ENCODE measurements at places on chromosomes 2 and 18.

GRCh38 chr2:238299803-238300202, 11.4 kb upstream of the PER2 start:
- no peak for DNase-seq

- peak; percentile 52 for DNase-seq
Observed at GRCh38 chr2:170815746-170816503, 762 bp upstream of the GAD1 start.

DNA sequence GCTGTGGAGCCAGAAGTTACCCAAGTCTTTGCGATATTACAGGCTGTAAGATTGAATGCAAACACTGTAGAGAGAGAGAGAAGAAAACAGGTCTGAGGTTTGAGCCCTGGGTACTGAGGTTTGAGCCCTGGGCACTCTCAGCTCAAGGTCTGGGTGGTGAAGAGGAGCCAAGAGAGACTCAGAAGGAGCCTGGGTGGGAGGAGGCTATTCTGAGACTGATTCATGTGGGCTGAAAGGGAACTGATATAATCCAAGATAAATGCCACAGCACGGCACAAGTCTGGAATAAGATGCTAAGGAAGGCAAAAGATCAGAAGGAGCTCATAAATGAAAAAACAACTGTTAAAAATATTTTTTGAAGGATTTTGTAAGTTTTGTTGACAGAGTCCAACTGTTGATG, 407.6 kb upstream of the HS6ST1 start:
- no peak for DNase-seq

GRCh38 chr2:225735844-225736243, 336.3 kb downstream of the NYAP2 start:
- no peak for DNase-seq

DNA sequence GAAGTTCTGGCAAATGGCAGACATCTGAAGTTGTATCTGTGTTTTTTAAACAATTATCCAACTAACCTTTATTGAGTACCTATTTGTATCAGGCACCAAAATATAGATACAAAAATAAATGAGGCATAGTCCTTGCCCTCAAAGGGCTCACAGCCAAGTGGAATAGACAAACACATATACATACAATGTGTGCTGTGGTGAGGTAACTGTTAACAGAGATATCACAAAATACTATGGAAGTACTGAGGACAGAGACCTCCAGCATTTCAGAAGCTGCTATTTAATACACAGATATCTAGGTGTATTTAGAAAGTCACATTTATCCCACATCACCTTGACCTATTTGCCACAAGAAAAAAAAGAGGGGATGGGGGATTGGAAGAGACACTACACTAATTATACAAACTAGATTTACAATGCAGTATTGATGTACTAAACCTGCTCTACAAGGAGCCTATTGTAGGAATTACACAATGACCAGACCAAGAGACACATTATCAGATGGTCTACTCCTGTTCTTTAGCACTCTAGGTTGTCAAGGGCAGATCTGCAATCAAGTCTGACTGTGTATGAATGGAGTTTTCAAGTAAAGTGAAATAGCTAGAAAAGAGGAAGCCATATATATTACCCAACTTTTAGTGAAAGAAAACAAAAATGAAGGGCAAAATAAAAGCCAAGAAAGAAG, 62.2 kb downstream of the SPIRE1 start:
- no peak for DNase-seq

DNA sequence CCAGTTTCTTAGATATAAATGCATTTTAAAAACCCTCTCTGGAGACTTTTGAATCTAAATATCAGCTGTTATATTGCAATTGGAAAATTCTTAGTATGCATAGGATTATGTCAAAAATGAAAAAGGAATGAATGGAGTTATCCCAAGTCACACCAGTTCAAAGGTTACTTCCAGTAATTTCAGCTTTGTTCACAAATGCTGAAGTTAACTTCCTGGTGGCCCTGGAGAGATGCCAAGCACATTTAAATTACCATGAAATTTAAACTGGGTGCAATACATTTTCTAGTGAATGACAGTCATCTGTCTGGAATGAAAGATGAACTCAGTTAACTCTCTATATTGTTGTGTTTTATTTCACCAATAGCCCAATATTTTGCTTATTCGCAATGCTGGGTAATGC, 753.9 kb downstream of the SUCLG1 start:
- no peak for DNase-seq

DNA sequence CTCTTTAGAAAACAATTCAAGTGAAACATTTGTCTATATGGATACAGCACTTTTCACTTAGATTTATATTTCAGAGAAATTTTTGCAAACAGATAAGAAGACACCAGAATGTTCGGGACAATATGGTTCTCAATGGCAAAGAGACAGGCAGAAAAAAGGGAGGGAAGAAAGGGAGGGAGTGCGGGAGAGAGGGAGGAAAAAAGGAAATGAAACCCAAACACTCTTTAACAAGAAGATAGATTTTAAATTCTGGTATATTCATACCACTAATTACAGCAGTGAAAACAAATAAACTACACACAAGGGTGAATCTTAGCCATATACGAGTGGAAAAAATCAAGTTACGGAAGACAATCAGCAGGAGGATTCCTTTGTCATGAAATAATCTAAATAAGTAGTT, 3.0 kb downstream of the PASK start:
- no peak for DNase-seq

DNA sequence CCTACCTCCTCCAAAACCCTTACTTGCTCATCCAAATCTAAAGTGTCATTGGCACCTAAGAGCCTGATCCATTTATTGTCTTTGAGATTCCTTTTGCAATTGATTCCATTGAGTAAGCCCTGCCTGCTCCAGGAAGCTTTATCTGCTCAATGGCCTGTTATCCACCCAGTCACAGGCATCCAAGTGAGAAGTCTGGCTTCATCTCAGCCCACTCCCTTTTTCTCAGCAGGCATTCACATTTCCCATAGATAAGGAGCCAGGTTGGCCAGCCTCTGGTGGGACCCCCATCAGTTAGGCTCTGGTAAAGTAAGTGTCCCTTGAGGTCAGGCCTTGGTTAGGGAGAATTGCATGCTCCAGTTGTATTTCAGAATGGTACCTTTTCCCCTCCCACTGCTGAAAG, 396.2 kb upstream of the ST6GAL2 start:
- no peak for DNase-seq

- DNase-seq, result no peak
Observed at GRCh38 chr2:176096243-176096985, 3.2 kb upstream of the HOXD12 start.

- DNase-seq, result peak; percentile 25
Observed at GRCh38 chr2:229852565-229852964, 69.2 kb downstream of the TRIP12 start.

DNA sequence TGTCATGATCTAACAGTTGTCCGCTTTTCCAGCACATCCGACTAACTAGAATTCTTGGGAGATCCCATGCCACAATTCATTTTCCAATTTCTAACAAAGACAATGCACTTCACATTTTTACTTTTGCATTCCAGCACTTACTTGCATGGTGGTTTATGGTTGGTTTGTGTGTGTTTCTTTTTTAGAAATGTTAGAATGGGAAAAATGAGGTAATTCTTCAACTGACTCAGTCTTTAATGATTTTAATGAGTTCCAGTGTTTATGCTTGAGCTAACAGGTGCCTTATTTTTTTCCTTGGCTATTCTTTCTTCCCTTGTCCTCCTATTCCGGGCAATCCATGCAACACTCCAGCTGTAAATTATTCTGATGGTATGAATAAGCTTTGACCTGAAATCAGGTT, 46.4 kb downstream of the SLC8A1 start:
- no peak for DNase-seq

DNA sequence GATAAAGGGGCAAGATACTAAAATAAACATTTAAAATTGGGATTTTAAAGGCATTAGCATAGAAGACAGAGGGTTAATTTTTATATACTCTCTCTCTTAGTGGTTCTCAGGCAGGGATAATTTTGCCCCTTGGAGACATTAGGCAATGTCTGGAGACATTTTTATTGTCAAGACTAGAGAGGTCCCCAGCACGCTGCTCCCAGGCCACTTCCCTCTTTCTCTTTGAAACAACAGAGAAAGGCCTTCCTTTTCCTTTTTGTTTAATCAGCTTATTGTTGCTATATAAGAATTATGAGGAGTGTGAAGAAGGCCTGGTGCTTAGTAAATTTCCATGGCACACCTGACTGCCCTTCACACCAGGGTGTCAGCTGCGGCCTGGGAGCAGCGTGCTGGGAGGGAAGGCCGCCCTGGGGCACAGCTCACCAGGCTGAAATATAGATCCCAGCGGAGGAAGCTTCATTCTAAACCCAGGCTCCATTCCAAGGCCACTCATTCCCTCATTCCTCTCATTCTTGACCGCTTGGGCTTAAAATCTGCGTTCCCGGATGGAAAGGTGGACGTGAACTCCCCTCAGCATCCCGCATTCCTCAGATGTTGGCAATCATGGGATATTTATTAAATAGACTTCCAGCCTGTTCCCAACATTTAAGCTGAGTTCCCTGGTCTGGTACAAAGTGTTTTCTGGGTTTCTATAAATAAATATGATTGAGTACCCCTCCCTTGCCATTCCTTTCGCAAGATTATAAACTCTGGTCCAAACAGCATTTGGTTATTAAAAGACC, 22.5 kb downstream of the SLC14A2 start:
- DNase-seq, result no peak

DNA sequence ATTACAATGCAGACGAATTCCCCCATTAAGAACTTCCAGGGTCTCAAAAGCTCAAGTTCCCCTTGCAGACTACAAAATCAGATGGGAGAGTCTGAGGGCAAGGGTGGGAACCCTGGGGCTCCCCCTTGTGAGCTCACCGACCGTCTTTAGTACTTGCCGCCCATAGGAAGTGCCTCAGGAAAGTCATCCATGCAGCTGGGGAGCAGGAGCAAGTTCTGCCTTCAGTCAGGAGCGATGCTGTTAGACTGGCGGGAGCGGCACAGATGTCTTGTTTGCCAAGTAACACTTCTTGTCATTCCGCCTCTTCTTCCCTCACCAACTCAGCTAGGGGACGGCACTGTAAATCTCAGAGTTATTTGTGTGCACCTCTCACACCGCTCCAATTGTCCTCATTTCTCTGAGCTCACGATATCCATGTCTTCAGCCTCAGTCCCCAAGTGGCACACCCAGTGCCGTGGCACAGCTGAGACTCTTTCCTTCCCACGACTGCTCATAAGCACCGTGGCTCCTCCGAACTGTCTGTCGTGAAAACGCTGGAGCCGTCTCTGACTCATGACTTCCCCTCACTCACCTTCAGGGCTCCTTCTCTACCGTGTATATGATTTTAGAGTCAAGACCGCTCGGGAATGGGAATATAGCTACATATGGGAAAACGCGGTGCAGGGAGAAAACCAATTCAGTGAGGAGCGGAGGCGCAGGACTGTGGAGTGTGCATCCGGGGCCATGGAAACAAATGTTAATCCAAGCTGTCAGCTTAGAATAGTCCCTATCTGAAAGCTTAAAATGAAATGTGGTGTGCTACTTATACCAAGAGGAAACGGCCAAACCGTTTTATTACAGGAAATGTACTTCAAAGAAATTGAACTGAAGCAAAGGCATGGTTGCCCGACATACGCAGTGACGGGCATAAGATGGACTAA, 34.0 kb downstream of the UXS1 start:
- peak; percentile 42 for DNase-seq

DNA sequence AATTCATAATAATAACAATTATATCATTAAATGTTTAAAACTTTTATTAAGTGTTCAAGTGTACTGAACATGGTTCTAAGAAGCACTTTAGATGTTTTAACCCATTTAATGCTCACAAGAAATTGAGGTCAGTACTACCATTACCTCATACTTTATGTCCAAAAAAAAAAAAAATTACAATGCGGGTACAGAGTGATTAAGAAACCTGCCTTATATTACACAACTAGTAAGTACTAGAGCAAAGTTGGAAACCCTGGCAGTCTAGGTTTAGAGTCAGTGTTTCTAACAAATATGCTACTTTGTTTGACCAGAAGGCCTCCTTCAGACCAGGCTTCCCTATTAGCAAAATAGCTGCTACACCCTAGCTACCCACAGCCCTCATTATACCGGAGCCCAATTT, 28.5 kb downstream of the PLEKHM3 start:
- no peak for DNase-seq

DNA sequence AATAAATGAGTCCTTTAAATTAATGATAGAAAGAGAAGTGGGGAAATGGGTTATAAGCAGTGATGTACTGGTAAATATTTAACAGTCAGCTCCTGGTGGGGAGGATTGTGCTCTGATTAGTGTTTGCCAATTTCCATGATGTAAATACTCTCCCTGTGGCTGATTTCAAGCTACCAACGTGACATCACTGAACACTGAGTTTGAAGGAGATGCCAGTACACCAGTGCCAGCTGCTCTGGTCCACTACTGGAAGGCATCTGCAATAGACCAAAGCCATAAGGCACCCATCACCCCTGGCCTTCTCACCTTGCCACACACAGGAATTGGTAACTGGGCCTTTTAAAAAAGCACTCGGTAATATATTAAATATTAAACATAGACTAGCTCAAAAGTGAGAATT, 77.7 kb downstream of the TGOLN2 start:
- DNase-seq, result no peak

GRCh38 chr2:56705713-56706112, 521.9 kb downstream of the CCDC85A start:
- no peak for DNase-seq

GRCh38 chr2:13002536-13003331, 286.0 kb downstream of the TRIB2 start:
- DNase-seq, result no peak

- no peak for DNase-seq
Observed at GRCh38 chr2:236178890-236179235, 10.7 kb upstream of the GBX2 start.

- DNase-seq, result no peak
Observed at GRCh38 chr18:21684731-21685130, 19.8 kb downstream of the ABHD3 start.

- DNase-seq, result no peak
Observed at GRCh38 chr2:102771114-102771513, 9.3 kb downstream of the TMEM182 start.

DNA sequence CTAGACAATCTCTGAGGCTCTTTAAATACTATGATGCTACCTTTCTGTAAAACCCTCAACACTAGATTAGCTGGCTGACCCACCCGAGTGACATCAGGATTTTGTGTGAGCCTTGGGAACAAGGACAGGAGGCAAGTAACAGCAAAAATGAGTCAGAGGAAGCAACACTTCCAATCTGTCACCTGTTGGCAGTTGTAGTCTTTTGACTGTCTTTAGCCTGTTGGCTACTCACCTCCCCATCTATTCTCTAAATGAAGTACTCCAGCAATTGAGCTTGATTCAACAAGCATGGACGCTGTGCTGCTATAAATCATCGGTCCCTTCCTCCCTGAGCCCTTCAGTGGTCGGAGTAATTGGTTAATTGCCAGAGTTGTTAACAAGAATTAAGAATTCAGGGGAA, 898.7 kb downstream of the BCL11A start:
- DNase-seq, result no peak

GRCh38 chr2:38474021-38474456, 97.0 kb upstream of the ATL2 start:
- peak; percentile 59 for DNase-seq

- no peak for DNase-seq
Observed at GRCh38 chr2:2739231-2739795, 408.2 kb upstream of the MYT1L start.

Measured in T-helper 1 cell (primary cell).